Heart right ventricle (tissue), 16 donors: ENCODE measurements at places on chromosomes 1 and 21. TPM values are rescaled to one million over a fixed set of nuclear protein-coding genes. Genes with fewer than 3 reads are reported as not detected.

PCP4 gene
- total RNA-seq: 6.6 TPM

LCE1F gene
- not detected for total RNA-seq

ATP6V1G3 gene
- not detected for total RNA-seq

RLF gene
- total RNA-seq: 15.7 TPM

CD2 gene
- total RNA-seq: 1.9 TPM

TBX15 gene
- total RNA-seq: 0.56 TPM

NCF2 gene
- 2.2 TPM for total RNA-seq

ARHGEF11 gene
- total RNA-seq: 26.3 TPM

KRTAP13-2 gene
- not detected for total RNA-seq

TAL1 gene
- 4.0 TPM for total RNA-seq

PRELP gene
- total RNA-seq: 14.7 TPM

LMX1A gene
- 0.19 TPM for total RNA-seq

UMODL1 gene
- 0.13 TPM for total RNA-seq

PROK1 gene
- total RNA-seq: 0.29 TPM

CD84 gene
- 4.1 TPM for total RNA-seq

KRTAP21-2 gene
- total RNA-seq: not detected

TNNT2 gene
- total RNA-seq: 8,914 TPM

AMY2B gene
- total RNA-seq: 29.7 TPM

CA6 gene
- not detected for total RNA-seq

CPTP gene
- 61.5 TPM for total RNA-seq

STPG1 gene
- 6.6 TPM for total RNA-seq

TMED5 gene
- 39.5 TPM for total RNA-seq

TNNI3K gene
- total RNA-seq: 63.2 TPM

CFHR3 gene
- 0.19 TPM for total RNA-seq

GNG4 gene
- total RNA-seq: not detected

EXOC8 gene
- 12.1 TPM for total RNA-seq

RIMS3 gene
- 1.1 TPM for total RNA-seq

MMP23B gene
- total RNA-seq: 35.2 TPM

OR10Z1 gene
- total RNA-seq: not detected

FAM167B gene
- 12.5 TPM for total RNA-seq

ZNF683 gene
- not detected for total RNA-seq

AP4B1 gene
- 9.9 TPM for total RNA-seq

FRRS1 gene
- total RNA-seq: 4.0 TPM

CIART gene
- 9.6 TPM for total RNA-seq

RBM34 gene
- total RNA-seq: 42.8 TPM

PDC gene
- total RNA-seq: not detected

PHGDH gene
- total RNA-seq: 5.2 TPM

KIF2C gene
- total RNA-seq: 0.81 TPM

BSND gene
- total RNA-seq: not detected

RHBG gene
- not detected for total RNA-seq

ATP5PB gene
- total RNA-seq: 835 TPM

PLEKHG5 gene
- total RNA-seq: 10.0 TPM

NBPF15 gene
- total RNA-seq: 8.4 TPM

NUCKS1 gene
- 212 TPM for total RNA-seq

MYOC gene
- total RNA-seq: 2.4 TPM

C1QA gene
- total RNA-seq: 32.4 TPM

SPRR2F gene
- not detected for total RNA-seq

AMIGO1 gene
- 14.7 TPM for total RNA-seq

DHDDS gene
- 45.8 TPM for total RNA-seq

NME7 gene
- 9.6 TPM for total RNA-seq

TFF2 gene
- total RNA-seq: not detected

SEMA4A gene
- 1.8 TPM for total RNA-seq

HCN3 gene
- 1.7 TPM for total RNA-seq

MCOLN2 gene
- total RNA-seq: 2.0 TPM

TRAPPC3 gene
- total RNA-seq: 48.9 TPM

PEA15 gene
- total RNA-seq: 291 TPM
